Glomerular endothelial cell (primary cell): ENCODE measurements at places on chromosomes 16 and 17. TPM values are rescaled to one million over a fixed set of nuclear protein-coding genes. Genes with fewer than 3 reads are reported as not detected.

Gene KRT20
- not detected in 2 replicates for total RNA-seq

Gene GPR139
- total RNA-seq: not detected in 2 replicates

Gene MEIOC
- 0.35 TPM in 1 of 2 replicates, not detected in the other for total RNA-seq

Gene SENP3
- 60.7 and 79.5 TPM in 2 replicates for total RNA-seq

- no peak for DNase-seq
Observed at GRCh38 chr16:24858219-24859041, 12.7 kb downstream of the SLC5A11 start.

- DNase-seq: no peak
Observed at GRCh38 chr16:86514481-86515376, 4.4 kb downstream of the FOXF1 start.

- no peak for DNase-seq
Observed at GRCh38 chr17:77829843-77830799, 128.4 kb upstream of the TNRC6C start.

DNA sequence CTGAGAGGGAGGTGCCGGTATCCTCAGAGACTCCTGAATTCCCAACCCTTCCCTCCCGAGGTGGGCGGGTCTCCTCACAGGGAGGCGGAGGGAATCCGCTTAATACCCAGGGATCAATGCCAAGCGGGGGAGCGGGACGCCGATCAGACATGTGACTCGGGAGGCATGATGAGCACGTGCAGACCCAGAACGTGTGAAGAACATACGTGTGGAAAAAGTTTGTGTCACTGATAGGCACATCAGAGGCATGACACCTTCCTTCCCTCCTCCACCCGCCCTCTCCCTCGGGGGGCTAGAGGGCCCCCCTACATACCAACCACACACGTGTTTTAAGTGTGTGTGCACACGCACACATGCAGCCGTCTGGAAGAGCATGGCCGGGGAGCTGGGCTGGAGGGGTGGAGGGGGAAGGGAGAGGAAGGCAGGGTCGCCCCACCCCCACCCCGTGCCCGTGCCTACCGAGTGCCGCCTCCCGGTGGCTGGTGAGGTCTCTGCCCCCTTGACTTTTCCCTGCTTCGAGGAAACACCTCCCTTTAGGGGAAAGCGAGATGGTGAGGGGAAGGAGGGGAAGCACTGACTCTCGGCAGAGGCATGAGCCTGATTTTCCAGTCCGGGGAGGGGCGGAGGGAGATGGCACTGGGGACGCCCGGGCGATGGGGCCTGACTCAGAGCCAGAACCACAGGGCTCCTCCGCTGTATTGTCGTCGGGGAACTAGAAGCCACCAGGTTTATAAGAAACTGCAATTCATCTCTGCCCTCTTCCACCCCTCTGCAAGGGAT lies 12.1 kb upstream of the TBX21 start:
- DNase-seq: no peak

DNA sequence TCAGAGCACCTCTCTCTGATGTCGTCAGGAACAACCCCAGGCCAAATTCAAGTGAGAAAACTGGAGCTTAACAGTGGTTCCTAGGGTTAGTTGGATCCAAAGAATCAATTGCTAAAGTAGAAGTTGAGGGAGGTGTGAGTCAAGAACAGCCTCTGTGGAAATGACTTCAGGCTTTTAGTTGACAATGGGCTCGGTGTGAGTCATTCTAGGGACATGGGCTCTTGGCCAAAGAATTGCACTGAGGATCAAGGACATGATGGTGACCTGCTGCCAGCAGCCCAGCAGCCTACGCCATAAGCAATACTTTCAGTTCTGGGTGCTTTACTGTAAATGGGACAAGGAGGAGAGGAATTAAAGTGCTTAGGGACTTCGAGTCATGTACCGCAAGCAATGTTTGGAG lies 32.1 kb upstream of the SMURF2 start:
- peak; percentile 81 for DNase-seq

DNA sequence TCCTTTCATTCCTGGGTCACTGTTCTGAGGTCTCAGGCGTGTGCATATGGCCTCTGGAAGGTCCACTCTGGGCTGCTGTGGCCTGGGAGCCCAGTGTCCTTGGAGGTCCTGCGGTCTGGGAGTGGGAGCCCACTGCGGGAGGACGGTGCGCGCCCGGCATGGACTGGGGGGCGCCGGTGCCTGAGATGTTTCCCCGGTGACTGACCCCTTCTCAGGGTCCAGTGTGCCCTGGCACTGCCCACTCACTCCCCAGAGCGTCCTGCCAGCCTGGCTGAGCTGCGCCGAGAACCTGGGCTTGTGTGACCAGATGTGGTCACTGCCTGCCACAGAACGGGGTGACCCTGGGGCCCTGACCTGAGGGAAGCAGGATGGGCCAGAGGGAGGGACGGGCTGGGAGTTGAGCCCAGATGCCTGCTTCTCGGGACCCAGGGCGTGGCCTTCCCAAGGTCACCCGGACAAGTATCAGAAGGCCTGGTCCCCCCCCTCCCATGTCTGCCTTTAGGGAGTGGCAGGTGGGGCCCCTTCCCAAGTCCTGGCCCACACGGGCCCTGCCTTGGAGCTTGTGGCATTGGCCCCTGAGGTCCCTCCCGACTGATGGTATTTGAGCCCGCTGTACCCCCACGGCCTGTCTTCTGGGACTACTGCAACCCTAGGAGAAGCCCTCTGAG lies 1.1 kb upstream of the RHBDL1 start:
- DNase-seq: no peak

GRCh38 chr17:50113624-50114320 lies 16.2 kb downstream of the SAMD14 start:
- DNase-seq: no peak

DNA sequence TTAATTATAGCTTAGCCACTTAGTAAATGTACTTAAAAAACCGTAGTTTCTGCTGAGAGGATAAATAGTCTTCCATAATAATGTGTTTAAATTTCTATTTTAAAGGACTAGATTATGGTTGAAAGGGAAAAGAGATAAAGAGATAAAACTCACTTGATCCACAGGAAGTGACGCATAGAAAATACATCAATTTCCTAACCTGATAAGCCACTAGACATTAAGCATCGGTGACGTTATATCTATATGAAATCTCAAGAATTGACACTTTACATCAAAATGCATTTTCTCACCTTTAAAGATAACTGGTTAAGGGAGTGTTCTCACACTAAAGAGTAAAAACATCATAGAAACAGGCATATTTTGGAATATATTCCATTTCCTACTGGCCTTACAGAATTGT lies 5.8 kb downstream of the FBXO47 start:
- DNase-seq: no peak
